ENCODE measurements at places on chromosomes 1 and 21.

DNA sequence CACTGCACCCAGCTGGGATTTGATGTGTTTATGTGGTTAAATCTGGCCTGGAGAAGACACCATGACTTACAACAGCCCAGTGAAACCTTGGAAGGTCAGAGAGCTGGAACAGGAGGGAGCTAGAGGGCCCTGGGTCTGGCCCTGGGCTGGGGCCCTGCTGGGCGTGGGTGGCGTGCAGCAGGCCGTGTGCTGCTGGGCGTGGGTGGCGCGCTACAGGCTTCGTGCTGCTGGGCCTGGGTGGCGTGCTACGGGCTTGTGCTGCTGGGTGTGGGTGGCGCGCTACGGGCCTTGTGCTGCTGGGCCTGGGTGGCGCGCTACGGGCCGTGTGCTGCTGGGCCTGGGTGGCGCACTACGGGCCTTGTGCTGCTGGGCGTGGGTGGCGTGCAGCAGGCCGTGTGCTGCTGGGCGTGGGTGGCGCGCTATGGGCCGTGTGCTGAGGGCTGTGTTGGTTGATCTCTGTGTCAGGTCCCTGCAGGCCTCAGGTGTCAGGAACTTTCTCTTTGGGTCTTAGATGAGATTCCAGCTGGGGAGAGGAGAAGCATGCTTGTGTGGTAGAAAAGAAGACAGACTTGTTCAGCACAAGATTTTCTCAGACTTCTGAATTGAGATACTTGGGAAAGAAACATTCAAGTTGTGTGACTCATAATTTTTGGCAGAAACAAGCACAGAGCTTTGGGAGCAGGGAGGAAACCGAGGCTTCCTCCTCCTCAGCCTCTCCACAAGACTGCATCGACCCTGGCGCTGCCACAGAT is 66.0 kb downstream of the COL18A1 start:
- peak; percentile 37 for DNase-seq

- DNase-seq: peak; percentile 12
Observed at GRCh38 chr1:52571783-52572182, 18.9 kb upstream of the TUT4 start.

DNA sequence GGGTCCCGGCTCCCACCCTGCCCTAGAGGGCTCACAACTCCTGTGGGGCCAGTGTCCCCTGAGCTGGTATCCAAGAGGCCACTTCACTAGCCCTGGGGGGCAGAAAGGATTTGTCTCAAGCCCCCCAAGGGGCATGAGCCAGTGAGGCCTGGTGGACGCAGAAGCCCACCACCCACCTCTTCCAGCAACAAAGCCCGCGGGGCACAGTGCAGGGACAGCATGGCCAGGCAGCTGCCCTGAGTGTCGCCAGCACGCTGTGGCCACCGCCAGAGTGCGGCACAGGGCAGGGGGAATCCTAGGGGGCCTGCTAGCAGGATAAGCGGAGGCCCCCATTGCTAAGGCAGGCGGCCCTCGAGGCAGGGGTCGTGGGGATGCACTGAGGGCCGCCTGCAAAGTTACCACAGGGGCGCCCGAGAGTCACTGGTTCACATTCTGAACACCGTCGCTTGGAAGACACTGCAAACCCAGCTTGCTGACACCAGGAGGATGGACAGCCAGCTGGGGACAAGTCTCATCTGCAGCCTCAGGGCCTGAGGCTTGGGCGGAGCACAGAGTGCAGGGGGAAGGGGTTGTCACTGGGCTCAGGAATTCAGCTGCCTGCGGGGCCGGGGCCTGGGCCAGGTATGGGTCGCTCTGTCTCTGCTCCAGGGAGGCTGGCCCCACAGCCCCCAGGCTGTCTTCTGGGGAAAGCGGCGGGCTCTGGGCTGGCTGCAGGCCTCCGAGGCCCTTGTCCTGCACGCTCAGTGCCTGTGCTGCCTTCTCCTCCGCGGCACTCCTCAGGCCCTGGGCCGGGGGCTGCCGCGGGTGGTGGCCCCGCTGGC is 26.8 kb downstream of the SLC19A1 start:
- DNase-seq: no peak

DNA sequence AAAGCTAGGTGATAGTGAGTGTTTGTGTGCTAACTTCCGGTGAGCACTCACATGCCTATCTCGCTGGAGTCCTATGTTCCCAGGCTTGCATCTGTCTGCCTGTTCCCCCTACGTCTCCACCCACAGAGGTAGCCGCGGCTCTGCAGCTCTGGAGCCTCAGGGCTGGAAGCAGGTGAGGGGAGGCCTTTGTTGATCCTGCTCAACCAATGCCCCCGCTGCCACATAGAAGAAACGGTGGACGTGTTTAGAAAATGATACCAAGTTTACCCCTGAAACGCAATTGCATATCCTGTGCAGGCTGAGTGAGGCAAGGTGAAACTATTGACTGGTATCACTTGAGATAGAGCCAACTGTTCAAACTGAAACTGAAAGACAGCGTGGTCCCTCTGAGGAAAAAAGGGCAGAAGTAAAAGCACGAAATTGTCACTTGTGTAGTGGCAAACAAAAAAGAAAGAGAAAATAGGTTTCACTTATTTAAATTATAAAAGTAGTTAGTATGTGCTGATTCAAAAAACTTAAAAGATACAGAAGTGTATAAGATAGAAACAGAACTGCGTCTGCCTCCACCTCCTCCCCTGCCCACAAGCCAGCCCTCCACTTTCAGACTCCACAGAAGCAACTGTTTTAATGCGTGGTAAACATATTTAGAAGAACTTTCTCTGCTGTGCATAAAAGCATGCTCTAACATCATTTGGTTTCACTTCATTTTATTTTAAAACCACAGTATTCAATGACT is 38.6 kb upstream of the ETS2 start:
- peak; percentile 79 for DNase-seq

DNA sequence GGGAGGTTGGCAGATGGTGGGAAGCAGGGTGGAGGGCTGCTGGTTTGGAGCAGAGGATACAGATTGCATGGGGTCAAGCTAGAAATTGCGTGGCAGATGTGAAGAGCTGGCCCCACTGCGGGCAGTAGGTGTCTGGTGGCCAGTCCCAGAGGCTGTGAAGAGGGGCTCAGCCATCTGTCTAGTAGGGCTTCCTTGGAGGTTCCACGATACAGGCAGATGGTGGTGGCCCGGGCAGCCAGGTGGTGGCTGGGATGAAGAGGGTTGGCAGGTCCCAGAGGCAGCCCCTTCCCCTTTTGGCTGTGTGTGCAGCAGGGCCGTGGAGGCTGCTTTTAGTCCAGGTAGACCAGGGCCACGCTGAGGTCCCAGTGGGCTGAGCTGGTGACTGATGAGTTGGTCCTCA is 16.6 kb downstream of the PSEN2 start:
- DNase-seq: no peak

DNA sequence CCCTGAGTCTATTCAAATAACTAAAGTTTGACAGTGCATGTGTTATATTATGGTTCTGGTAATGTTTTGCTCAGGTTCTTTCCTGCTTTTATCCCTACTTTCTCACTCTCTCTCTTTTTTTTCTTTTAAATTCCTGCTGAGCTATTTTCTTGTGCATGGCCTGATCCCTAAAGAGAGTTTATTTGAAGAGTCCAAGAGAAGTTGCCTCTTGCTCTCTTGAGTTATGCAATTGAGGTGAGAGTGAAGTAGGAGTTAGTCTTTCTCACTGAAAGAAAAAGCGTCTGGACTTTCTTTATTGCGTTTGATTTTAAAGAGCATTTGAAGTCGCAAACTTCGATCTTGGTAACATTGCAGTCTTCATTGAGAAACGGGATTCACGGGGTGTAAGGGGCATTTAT is 136.2 kb upstream of the RAVER2 start:
- no peak for DNase-seq

DNA sequence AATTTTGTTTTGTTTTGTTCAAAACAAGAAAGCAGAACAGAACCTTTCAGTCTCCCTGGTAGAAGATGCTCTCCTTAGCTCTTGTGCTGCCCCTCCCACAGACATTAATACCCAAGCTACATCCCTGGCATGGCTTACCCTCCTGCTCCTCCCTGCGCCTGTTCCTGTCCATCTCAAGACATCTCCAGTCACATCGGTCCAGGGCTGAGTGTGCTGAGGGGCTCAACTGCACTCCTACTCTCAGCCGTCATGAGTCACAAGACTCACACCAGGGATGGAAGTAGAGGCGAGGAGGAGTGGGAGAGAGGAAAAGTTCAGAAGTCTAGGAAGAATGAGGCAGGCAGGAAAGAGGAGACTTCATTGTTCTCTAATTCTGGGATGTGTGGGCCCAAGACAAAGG is 9.2 kb upstream of the TACSTD2 start:
- no peak for DNase-seq

DNA sequence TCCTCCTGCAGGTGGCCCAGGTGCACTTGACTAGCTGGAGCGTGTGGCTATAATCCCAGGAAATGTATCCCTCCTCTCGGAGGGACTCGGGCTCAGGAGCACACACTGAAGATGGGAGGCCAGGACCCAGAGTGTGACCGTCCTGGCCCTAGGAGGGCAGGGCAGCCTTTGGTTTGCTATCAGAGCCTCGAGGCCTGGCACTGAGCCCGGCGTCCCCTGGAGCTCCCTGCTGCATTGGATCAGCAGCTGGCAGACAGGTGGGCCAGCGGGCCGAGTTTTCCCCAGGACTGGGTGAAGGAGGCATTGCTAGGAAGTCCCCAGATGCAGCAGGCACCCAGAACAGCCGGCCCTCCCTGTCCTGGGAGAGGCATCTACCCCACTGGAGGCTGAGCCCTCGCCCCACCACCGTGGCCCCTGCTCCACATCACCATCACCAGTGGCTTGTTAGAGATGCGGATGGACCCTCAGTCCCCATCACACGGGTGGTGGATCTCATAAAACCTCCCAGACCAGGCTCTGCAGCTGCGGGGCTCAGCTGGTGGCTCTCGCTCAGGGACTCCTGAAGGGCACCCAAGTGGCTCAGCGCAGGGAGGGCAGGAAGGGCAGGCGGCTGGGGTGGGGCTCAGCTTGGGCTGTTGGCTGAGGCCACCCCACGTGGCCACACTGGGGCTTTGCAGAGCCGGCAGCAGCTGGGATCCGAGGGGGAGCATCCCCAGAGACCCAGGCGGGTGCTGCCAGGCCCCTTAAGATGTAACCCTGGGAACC is 32.7 kb upstream of the POFUT2 start:
- DNase-seq: no peak

GRCh38 chr1:30936541-30937171 is 28.1 kb upstream of the SDC3 start:
- no peak for DNase-seq

- DNase-seq: no peak
Observed at GRCh38 chr1:201109651-201110050, 2.6 kb downstream of the CACNA1S start.

- DNase-seq: no peak
Observed at GRCh38 chr1:208275083-208275482, 30.9 kb upstream of the PLXNA2 start.

- peak; percentile 27 for DNase-seq
Observed at GRCh38 chr1:172726740-172727139, 67.8 kb downstream of the FASLG start.

- DNase-seq: no peak
Observed at GRCh38 chr1:206570529-206570928, 41.7 kb downstream of the EIF2D start.

DNA sequence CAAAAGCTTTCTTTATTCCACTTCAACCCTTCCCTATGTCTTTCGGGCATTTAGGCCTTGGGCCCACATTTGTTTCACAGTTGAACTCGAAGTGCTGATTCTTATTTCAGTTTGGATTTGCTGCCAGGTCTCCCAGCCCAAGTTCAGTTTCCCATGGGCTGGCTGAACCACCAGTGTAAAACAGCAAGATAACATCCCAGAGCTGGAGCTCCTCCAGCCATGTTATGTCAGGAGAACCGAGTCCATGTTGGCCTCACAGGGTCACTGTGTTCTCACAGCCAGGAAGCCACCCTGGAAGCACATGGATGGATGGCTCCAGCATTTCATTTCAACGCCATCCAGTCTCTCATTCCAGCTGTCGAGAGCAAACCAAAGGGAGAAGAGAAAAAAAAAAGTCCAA is 45.2 kb upstream of the RXRG start:
- DNase-seq: no peak

DNA sequence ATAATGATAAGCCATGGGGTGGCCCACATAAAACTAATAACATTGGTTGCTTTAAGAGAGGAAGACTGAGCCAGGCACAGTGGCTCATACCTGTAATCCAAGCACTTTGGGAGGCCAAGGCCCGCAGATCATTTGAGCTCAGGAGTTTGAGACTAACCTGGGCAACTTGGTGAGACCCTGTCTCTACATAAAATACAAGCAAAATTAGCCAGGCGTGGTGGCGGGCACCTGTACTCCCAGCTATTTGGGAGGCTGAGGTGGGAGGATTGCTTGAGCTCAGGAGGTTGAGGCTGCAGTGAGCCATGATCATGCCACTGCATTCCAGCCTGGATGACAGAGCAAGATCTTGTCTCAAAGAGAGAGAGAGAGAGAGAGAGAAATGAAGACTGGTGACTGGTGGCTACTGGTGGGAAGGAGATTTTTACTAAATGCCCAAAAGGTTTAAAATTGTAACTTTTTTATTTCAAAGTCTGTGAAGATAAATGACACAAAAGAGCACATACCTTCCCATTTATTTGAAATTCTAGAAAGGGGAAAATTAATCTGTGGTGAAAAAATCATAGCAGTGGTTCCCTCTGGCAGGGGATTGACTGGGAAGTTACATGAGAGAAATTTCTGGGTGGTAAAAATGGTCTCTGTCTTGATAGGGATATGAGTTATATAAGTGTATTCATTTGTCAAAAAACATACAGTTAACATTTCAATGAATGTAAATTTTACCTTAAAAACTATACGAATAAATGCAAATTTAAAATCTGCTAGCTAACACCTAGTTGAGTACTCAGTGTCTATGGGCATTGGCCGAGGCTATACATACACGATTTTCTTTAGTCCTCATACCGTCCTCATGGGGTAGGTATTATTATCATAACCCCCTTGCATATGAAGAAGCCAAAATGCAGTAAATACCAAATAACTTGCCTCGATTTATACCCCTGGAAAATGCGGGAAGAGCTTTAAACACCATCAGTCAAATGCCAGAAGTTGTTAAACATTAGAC is 2.2 kb upstream of the NBPF1 start:
- no peak for DNase-seq

GRCh38 chr21:23811805-23812204 is 1795.5 kb downstream of the MRPL39 start:
- no peak for DNase-seq

- no peak for DNase-seq
Observed at GRCh38 chr1:66982561-66983260, 57.9 kb downstream of the MIER1 start.

Measured in CD4-positive, alpha-beta T cell treated with Interferon alpha-2 for 1 hour (primary cell).